ENCODE measurements at places on chromosomes 3 and 15.

- DNase-seq = peak; percentile 33
Observed at GRCh38 chr15:98713585-98714001, 65.3 kb downstream of the IGF1R start.

GRCh38 chr3:123843668-123844067, 40.5 kb downstream of the MYLK start:
- DNase-seq = no peak

- no peak for DNase-seq
Observed at GRCh38 chr3:192920411-192920810, 2.8 kb upstream of the MB21D2 start.

DNA sequence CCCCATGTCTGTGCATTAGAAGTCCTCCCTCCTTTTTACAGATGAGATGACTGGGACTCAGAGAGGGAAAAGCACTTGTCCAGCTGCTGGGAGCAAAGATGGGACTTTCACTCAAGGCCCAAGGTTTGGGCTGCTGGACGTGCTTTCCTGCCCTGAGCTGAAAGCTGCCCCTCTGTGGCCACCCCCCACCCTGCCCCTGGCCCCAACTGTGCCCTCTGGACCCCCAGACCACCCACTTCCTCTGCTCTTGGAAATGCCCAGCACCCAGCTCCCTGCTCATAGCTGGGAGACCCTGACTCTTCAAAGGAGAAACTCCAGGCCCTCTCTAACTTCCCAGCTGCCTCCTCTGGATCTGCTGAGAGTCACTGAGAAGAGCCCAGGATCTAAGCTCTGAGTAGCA, 20.7 kb downstream of the GRIP2 start:
- DNase-seq = no peak

- DNase-seq = no peak
Observed at GRCh38 chr3:79361748-79362378, 405.9 kb downstream of the ROBO1 start.

GRCh38 chr3:134392336-134392983, 18.2 kb upstream of the AMOTL2 start:
- no peak for DNase-seq

GRCh38 chr3:154364849-154365248, 40.6 kb upstream of the DHX36 start:
- DNase-seq = no peak

DNA sequence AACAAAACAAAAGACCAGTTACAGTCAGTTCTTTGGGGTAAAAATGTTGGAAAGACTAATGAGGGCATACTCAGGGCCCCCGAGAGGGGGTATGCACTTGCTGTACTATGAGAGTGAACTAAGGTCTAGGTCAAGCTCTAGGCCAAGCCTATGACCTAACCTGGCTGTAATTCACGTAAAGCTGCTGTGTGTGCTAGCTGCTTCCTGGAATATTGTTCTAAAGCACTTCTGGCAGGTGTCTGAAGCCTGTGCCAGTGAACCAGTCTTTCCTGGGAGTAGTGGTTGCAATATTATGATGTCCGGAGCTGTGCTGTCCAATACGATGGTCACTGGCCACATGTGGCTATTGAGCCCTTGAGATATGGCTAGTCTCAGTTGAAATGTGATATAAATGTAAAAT, 13.1 kb upstream of the CX3CR1 start:
- no peak for DNase-seq

GRCh38 chr3:149000206-149000745, 8.9 kb downstream of the GYG1 start:
- DNase-seq = no peak

DNA sequence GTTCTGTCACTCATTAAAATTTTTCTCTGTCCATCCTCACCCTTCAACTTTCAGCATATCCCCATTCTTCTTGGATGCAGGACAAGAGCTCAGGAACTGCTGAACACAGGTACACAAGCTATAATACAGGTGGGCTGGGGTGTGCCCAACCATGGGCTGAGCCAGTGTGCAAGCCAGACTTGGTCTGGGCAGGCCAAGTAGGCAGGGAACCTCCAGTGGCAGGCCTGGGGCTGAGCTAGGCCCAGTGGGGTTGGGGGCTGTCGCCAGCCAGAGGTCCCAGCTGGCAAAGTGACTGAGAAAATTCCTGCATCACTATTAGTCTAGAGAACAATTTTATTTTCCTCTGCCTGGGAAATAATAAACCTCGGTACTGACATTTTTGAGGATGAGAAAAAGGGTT, 202.9 kb downstream of the LRRC3B start:
- no peak for DNase-seq

- DNase-seq = no peak
Observed at GRCh38 chr15:95620934-95621579, 709.4 kb upstream of the NR2F2 start.

GRCh38 chr3:122697952-122698620, 17.4 kb downstream of the PARP14 start:
- DNase-seq = no peak

Data from CD4-positive, alpha-beta T cell treated with Interleukin-6 for 4 hours (primary cell).